ENCODE measurements at places on chromosomes 4 and X.

GRCh38 chr4:13547485-13548041, 3.3 kb upstream of the NKX3-2 start:
- peak; percentile 88 for DNase-seq

DNA sequence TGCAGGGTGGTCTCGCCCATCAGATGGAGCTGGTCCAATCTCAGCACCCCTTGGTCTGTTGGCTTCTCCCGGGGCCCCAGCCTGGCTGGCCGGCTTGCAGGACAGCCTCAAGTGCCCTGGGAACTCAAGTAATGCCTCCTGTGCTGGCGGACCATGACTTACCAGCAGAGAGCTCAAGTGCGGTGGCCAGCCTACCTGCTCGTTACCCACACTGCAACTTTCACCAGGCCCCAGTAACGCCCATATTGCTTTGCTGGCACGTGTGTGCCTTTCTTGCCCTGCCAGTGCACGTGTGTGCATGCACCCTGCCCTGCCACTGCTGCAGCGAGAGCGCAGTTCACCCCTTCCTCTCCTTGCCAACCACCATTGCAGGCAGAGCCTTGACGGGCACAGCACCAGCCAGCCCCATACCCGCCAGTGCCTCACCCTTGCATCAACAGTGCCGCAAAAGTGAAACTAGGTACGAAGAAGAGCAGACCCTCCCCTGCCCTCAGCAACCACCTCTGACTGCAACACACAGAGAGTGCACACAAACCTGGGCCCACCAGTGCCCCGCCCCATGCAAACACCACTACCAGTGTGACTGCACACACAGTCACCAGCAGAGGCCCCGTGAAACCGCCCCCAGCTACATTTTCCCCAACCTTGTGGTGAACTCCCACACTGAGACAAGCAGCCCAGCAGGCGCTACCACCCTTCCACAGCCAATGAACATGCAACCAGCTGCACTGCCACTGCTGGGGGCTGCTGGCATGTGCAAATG, 88.9 kb upstream of the POU3F4 start:
- DNase-seq = no peak

DNA sequence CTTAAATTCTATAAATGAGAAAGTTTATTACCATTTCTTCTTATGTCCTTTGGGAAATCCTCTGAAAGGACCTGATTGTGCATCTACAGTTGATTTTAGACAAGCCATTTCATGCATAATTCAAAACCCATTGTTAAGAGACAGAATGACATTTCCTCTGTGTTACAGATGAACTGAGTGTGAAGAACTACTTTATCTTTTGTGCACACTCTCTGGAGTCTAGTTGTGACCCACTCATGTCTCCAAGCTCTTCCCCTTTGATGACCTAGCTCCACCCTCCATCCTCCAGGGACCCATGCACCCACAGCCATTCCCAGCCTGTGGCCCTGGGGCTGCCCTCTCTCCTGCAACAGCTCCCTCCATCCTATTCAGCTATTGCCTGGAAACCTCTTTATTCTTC, 57.5 kb upstream of the BMPR1B start:
- no peak for DNase-seq

- DNase-seq = no peak
These were observed 395.8 kb downstream of the NAF1 start for GRCh38 chr4:162770761-162771490.

- DNase-seq = no peak
These were observed 11.8 kb upstream of the SHROOM4 start for GRCh38 chrX:50825825-50826224.

DNA sequence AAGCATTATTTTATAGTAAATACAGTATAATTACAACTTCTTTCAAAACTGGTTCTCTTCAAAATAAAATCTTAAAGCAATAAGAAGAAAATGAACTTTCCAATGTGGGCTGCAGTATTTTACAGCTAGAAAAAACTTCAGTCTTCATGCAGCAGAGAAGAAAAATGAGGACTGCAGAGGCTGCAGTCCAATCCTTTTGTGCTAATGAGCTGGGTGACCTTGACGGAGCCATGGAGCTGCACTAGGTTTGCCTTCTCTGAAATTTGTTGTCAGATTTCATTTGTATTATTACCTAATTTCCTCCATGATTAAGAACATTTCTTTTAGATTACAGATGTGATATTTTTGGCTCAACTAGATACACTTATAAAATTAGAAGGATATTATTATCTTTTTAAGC, 245.2 kb upstream of the ADAMTS3 start:
- DNase-seq = no peak

DNA sequence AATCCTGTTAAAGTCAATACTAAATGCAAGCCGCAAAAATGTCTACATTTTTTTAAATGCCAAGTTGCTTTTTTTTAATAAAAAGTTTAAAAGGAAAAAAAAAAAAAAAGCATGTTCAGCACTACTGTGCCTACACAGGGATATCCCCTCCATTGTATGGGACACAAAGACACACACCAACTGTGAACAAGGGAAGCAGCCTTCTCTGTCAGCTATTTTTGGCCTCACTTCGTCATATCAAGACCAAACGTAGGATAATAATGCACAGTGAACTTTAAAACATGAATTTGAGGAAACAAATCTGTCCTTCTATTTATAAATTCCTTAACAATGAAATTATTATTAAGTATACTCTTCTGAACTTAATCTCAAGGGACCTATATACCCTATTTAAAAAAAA, 4.4 kb downstream of the FBXW7 start:
- no peak for DNase-seq

DNA sequence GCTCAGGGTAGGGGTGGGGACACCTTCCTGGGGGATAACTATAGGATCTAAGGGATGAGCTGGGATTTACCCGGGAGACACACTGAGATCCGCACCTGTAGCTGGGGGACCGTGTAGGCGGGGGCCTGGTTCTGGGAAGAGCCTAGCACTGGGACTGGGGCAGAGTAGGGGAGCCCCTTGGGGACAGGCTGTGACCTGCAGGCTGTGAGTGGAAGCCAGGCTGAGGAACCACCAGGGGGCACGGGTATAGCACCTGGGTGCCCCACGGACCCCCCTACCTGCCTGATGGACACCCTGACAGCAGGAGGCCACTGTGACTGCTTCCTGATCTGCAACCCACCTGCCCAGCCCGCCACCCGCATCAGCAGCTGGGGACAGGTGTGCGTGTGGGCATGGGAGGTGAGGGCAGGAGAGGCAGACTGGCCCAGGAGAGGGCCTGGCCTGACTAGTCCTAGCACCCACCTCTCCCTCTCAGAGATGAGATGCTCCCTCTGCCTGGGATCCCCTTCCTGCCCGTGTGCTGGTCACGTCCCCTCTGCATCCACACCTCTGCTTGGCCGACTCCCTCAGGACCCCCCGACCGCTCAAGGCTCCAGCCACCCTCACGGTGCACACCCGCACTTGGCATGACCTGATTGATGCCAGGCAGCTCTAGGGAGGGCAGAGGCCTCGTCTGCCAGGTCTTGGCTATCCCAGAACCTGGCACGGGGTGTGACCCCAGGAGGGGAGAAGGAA, 94.2 kb upstream of the NKX1-1 start:
- no peak for DNase-seq

DNA sequence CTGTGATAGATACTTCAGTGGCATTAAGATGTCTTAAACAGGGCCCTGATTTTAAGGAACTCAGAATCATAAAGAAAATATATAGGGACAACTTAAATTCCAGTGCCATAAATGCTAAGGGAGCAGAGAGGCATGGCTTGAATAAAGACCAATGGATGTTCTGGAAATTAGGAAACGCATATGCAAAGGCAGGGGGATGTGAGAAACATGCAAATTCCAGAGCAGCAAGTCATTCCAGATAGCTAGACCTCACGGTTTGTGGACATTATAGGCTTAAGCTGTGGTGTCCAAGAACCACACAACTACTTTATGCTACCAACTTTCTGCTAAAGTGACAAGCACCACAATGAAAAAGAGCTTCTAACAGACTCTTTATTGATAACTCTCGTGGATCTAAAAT, 132.6 kb upstream of the ANK2 start:
- no peak for DNase-seq

- no peak for DNase-seq
These were observed 352.9 kb downstream of the RAPGEF2 start for GRCh38 chr4:159455675-159456237.

GRCh38 chrX:152927858-152928760, 30.2 kb downstream of the ZNF185 start:
- DNase-seq = no peak

DNA sequence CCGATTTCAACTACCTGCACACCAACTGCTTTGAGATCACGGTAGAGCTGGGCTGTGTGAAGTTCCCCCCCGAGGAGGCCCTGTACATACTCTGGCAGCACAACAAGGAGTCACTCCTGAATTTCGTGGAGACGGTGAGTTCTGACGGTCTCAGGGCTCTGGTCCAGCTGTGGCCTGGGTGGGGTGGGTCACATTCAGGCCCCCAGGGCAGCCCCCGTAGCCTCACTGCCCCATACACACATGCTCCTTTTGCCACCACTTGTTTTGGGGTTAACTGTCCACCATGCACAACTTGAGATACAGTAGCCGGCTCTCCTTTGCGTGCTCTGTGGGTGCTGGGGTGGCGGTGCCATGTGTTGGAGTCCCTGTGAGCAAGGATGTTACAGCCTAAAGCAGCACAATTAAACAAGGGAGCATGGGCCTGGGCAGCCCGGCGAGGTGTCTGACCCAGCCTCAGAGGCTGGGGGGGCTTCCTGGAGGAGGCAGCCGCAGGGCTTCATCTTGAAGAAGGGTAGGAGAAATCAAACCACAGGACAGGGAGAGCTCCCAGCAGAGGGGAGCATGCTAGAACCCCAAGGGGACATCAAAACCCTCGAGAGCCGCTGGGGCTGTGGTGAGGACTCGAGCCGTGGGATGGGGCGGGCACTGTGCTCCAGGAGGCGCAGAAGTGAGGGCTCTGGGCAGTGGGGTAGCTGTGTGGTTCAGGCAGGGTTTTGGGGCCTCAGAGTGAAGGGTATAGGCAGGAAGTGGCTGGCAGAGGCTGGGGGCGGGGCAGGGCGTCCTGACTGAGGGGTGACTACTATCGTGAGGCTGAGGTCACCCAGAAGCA, 22.0 kb downstream of the CPZ start:
- no peak for DNase-seq

- DNase-seq = no peak
These were observed 16.2 kb downstream of the AWAT2 start for GRCh38 chrX:70033348-70034051.

- no peak for DNase-seq
These were observed 15.4 kb downstream of the UTP3 start for GRCh38 chr4:70703619-70704214.

- DNase-seq = no peak
These were observed 12.4 kb upstream of the SETD7 start for GRCh38 chr4:139568206-139568955.

GRCh38 chr4:135338181-135338580, 1136.6 kb upstream of the PABPC4L start:
- no peak for DNase-seq

- no peak for DNase-seq
These were observed 337.7 kb upstream of the CTSO start for GRCh38 chr4:156291317-156291716.

GRCh38 chrX:121569609-121570008, 522.2 kb downstream of the GLUD2 start:
- no peak for DNase-seq

DNA sequence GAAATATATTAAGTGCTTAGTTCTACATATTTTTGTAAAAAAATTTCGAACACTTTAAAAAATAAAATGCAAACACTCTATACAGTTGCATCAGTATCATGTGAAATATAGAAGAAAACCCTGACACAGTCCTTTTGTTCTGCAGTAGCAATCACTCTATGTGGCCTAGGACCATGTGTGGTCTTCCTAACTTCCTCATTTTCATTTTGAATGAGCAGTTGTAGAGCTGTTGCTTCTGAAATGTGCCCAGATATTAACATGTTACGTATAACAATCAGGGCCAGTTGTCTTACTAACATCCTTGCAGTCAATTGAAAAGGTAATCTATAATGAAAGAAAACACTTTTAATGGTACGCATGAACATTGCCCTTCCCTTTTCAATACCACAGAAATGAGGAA, 107.9 kb downstream of the ZNF827 start:
- DNase-seq = no peak

DNA sequence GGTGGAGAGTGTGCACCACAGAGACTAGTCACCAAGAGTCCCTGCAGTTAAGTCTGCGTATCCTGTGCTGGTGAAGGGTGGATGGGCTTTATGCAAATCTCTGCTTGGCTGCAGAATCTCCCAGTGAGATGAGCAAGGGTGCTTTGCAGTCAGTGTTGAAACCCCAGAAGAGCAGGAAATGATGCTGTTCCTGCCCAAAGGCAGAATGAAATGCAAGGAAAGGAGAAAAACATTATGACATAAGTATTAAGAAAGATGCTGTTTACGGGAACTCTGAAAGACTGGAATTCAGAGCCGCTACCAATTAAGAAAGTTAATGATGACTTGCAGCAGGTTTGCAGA, 25.4 kb upstream of the ACSL1 start:
- no peak for DNase-seq

GRCh38 chrX:644304-645281, 14.0 kb downstream of the SHOX start:
- no peak for DNase-seq

- DNase-seq = no peak
These were observed 23.8 kb downstream of the CTSO start for GRCh38 chr4:155929833-155930232.
